Hepatocyte (in vitro differentiated cells): ENCODE measurements at places on chromosomes 2 and 18. TPM values are rescaled to one million over a fixed set of nuclear protein-coding genes. Genes with fewer than 3 reads are reported as not detected.

Gene IL36A
- not detected in 2 replicates for total RNA-seq

Gene EVX2
- total RNA-seq = 3.5 and 3.7 TPM in 2 replicates

Gene GALNT13
- 21.0 and 53.5 TPM in 2 replicates for total RNA-seq

Gene TEKT4
- total RNA-seq = not detected in 2 replicates

Gene TRABD2A
- total RNA-seq = 2.2 and 4.1 TPM in 2 replicates

Gene PTH2R
- not detected in 2 replicates for total RNA-seq

Gene ASXL2
- total RNA-seq = 13.3 and 15.3 TPM in 2 replicates

Gene SMYD5
- total RNA-seq = 15.5 and 28.3 TPM in 2 replicates

Gene IL36G
- total RNA-seq = 0.20 TPM in 1 of 2 replicates, not detected in the other

Gene POTEI
- 1.9 and 2.9 TPM in 2 replicates for total RNA-seq

DNA sequence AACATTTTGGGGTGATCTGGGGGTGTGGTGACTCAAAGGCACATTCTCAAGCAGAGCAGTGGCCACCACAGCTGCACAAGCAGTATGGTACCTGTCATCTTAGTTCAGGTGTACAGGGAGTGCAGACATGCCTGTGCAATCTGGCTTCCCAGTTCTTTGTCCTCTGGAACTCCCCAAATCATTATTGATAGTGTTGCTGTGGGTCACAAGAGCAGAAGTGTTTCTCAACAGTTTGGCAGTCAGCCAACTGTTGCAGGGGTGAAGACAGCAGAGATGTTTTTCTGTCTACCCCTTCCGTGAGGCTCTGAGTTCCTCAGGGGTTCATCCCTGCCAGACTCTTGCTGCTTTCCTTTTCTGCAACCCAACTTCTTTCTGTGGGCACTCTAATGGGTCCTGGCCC is 206.5 kb upstream of the ZSWIM2 start:
- no peaks in the 10 kb centered on the region for H3K27me3 ChIP-seq
- no peaks in the 10 kb centered on the region for H3K4me1 ChIP-seq
- H3K4me3 ChIP-seq = no peak overlapping the region

GRCh38 chr18:70220628-70221027 is 15.1 kb upstream of the RTTN start:
- DNase-seq = no peak
- no peaks in the 10 kb centered on the region for H3K4me1 ChIP-seq
- peaks cover 33% of the 10 kb centered on the region for H3K27me3 ChIP-seq
- H3K4me3 ChIP-seq = no peak overlapping the region
- H3K36me3 ChIP-seq = no peaks in the 10 kb centered on the region

- no peaks in the 10 kb centered on the region for H3K4me1 ChIP-seq
- no peak for DNase-seq
- no peaks in the 10 kb centered on the region for H3K27me3 ChIP-seq
- H3K4me3 ChIP-seq = no peak overlapping the region
Measured at GRCh38 chr2:11663427-11663826, 6.6 kb downstream of the NTSR2 start.

- peak overlapping the region; percentile 79 for H3K27ac ChIP-seq
- no peak for DNase-seq
- H3K4me3 ChIP-seq = no peak overlapping the region
- H3K4me1 ChIP-seq = peaks cover 23% of the 10 kb centered on the region
- no peaks in the 10 kb centered on the region for H3K27me3 ChIP-seq
Measured at GRCh38 chr2:25491003-25491696, 149.4 kb upstream of the DNMT3A start.

DNA sequence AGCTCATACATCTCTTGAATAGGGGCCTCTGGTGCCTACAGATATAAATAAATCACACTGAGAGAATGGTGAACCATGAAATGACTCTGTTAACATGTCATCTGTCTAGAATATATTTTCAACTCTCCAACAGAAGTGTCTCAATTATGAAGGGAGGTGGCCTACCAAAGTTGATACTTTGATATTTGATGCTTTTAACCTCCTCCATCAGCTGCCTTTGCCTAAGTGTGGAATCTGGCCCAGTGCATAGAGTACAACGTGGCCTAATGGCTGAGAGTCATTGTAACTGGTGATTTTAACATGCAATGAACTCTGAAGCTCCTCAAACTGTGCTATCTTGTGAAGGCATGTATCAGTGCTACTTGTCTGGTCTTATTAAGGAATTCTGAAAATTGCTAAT is 93.4 kb downstream of the MYO3B start:
- H3K27me3 ChIP-seq = no peaks in the 10 kb centered on the region
- no peak for DNase-seq
- H3K4me1 ChIP-seq = no peaks in the 10 kb centered on the region

DNA sequence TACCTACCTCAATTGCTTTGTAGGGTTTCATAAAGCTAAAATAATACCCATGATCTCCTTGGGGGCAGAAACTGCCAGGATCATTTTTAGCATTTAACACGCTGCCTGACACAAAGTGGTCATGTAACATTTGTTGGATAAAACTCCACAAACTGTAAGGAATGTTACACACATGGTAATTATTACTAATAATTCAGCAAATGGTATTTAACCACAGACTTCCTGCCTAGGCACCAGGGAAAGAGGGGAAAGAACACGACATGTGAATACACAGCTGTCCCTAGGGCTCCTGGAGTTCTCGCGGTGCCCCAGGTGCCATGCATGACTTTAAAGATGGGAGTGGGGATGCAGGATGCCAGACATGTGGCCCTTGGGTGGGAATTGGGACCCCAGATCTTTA is 43.5 kb downstream of the ASAP2 start:
- no peak for DNase-seq
- H3K27ac ChIP-seq = no peak overlapping the region
- H3K27me3 ChIP-seq = no peaks in the 10 kb centered on the region
- no peaks in the 10 kb centered on the region for H3K36me3 ChIP-seq
